ENCODE measurements at places on chromosomes 6 and 20.
A peak's percentile ranks its signal among the peaks of the same experiment; 100 is the strongest.

- DNase-seq: no peak
Measured at GRCh38 chr6:155461556-155461955, 5.9 kb upstream of the NOX3 start.

GRCh38 chr6:112335736-112336135 lies 11.4 kb upstream of the RFPL4B start:
- DNase-seq: no peak

GRCh38 chr6:15682965-15683822 lies 20.4 kb upstream of the DTNBP1 start:
- DNase-seq: no peak

GRCh38 chr6:110415086-110415916 lies at the start of gene DDO:
Gene DDO, minus strand, starts transcription at chr6:110415575. Its CDS starts 2,113 bp downstream, at chr6:110413462.
- DNase-seq: no peak

GRCh38 chr6:34236443-34237315 lies at the start of gene HMGA1:
Gene HMGA1, plus strand, starts transcription at chr6:34236873. Its CDS starts 3,908 bp downstream, at chr6:34240781.
- peak; percentile 91 for DNase-seq

Measured in CD4-positive, alpha-beta T cell treated with Interleukin-21 for 1 hour (primary cell).